Fibroblast of lung (primary cell): ENCODE measurements at places on chromosomes 1 and 21. TPM values are rescaled to one million over a fixed set of nuclear protein-coding genes. Genes with fewer than 3 reads are reported as not detected.

DNA sequence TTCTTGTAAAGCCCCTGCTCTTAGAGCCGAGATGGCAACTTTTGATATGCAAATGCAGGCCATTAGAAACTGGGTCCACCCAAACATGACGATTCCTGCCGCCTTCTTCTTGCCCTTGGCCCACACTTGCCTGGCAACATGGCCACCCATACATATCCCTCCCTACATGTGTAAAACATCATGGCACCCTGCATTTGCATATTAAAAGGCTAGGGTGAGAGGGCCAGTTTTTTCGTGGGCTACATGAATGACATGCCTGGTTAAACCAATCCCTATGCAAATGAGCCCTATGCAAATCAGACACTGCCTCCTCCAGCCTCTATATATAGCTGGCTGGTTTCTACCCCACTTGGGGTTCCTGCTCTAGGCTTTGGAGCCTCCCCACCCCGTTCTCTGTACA is 18.8 kb downstream of the PLA2G2A start:
- H3K27ac ChIP-seq: no peak overlapping the region
- peaks cover 19% of the 10 kb centered on the region for H3K27me3 ChIP-seq
- H3K4me3 ChIP-seq: no peak overlapping the region
- H3K4me1 ChIP-seq: no peaks in the 10 kb centered on the region

GRCh38 chr1:23392125-23392855 is 22.7 kb upstream of the ZNF436 start:
- H3K4me1 ChIP-seq: peaks cover 15% of the 10 kb centered on the region
- DNase-seq: no peak
- no peak overlapping the region for H3K4me3 ChIP-seq

DNA sequence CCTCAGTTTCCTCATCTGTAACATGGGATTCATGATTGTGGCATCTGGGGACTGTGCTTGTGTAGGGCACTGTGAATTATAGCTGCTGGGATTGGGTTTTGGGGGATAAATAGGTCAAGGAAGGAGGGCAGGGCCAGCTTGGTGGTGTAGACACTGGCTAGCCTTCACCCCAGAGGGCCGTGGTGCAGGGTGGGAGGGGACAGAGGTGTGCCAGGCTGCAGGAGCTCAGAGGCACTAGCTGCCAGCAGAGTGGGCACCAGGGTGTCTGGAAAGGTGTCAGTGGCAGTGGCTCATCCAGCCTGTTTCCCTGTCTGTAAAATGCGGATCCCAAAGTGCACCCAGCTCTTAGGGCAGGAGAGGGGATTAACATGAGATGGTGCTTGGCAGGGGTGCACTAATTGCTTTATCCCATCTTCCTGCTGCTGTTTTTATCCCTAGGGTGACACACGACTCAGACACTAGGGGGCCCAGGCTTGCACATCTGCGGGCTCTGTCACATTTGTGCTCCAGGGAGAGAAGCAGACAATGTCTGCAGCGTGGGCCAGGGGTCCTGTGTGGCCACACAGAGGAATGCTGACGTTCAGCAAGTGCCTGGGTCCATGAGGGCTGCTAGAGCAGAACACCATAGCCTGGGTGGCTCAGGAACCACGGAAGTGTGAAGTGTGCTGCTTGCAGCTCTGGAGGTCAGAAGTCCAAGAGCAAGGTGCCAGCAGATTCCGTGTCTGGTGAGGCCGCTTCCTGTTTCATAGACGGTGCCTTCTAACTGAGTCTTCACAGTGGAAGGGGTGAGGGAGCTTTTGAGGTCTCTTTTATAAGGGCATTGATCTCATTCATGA is 19.3 kb downstream of the OBSCN start:
- H3K36me3 ChIP-seq: no peaks in the 10 kb centered on the region
- peaks cover 2% of the 10 kb centered on the region for H3K4me1 ChIP-seq

RGSL1 gene
- polyA plus RNA-seq: not detected in 2 replicates
